ENCODE measurements at places on chromosomes 5 and 9. TPM values are rescaled to one million over a fixed set of nuclear protein-coding genes. Genes with fewer than 3 reads are reported as not detected.
A peak's percentile ranks its signal among the peaks of the same experiment; 100 is the strongest.

Gene KIF2A
- 48.5 TPM for total RNA-seq

Gene DBH
- not detected for total RNA-seq

- DNase-seq = no peak
These were observed 272.0 kb downstream of the MAN2A1 start for GRCh38 chr5:109961751-109962150.

- no peak for DNase-seq
These were observed 323.8 kb upstream of the ARRDC3 start for GRCh38 chr5:91706785-91707520.

DNA sequence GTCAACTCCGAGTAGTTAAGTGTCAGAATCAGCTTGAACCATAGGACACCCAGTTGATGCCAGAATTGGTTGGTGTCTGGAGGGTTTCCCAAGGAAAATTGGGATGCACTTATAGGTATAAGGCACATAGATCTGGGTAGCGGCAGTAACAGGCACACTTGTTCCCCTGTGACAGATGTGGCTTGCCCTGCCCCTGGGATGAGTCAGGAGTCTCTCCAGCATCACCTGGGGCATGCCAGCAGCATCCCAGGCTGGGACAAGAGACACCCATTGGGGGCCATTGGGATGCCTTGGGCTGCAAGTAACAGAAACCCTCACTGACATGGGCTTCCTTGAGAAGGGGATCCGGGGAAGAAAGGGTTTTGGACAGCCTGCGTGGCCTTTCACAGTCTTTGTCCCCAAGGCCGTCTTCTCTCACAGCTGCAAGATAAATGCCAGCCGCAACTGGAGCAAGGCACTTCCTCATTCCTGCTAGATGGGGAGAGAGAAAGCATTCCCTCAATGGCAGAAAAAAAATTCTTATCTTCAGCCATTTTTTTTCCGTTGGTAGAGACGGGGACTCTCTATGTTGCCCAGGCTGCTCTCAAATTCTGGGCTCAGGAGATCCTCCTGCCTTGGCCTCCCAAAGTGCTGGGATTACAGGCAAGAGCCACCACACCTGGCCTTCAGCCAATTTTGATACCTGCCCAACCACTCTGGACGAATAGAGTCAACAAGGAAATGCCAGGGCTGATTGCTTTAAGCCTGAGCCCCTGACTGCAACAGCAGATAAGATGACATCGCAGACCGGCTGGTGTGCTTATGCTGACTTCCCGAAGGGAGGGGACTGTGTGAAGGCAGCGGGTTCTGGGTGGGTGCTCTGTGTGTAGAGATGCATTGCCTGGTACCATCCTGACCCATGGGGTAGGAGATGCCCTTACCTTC is 13.3 kb upstream of the RNF130 start:
- no peak for DNase-seq

DNA sequence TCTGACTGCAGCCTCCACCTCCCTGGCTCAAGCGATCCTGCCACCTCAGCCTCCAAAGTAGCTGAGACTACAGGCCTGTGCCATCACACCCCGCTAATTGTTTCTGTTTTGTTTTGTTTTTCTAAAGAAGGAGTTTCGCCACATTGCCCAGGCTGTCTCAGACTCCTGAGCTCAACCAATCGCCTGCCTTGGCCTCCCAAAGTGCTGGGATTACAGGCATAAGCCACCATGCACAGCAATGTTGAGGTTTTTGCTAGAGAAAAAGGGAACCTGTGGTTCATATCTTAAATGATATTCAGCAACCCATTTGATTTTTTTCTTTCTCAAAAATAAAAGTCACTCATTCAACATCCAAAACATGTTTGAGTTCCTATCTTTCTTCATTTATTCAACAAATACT is 20.4 kb upstream of the DELE1 start:
- DNase-seq = no peak

DNA sequence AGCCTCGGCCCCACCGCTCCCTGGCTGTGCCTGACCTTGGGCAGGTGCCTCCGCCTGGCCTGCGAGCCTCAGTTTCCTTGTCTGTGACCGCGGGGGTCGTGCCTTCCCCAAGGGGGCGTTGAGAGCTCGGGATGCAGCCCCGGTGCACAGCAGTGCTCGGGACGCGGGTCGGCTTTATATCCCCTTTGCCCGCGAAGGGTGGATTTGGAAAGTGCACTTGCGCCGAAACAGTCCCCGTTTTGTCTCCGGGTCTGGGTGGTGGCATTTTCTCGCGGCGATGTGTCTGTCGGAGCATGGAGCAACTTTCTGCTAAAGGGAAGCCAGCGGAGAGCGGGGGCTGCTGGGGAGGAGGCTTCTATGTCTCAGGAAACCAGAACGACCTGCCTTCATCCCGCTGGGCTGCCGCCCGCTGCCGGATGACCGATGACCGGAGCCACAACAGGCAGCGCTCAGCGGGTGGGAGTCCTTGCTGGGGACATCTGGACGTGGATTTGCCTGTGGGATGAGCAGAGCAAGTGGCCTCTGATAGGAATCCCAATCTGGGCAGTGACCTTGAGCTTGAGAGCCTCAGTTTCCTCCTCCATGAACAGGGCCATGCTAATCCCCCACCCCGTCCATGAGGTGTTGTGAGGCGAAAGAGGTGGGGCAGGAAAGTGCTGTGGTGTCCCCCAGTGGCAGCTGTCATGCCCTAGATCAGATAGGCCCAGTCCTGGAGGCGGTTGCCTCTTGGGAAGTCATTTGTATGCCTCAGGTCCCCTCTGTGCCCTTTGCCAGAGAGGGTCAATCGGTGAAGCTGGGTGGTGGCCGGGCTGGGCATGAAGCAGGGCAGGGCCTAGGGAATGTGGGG is 651 bp downstream of the HRH2 start:
- DNase-seq = peak; percentile 32

Gene C9orf57
- total RNA-seq = not detected

- peak; percentile 9 for DNase-seq
These were observed 10.9 kb upstream of the PCDHB1 start for GRCh38 chr5:141040093-141040770.

DNA sequence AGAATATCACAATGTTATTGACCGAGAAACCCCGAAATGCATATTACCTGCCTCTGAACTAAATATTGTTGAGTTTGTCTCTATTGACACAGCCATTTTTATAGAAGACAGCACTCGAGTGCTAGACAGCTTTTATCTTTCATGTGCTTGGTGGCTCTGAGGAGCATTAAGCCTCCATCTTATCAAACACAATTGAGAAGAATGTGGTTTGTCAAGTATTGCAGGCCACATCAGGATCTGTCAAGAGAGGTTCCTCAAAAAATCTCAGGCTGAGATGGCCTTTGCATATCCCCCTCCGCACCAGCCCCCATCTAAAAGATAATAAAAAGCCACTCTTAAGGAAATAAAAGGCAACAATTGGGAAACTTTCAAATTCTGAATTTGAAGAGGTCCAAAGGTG is 284.8 kb downstream of the DENND1A start:
- no peak for DNase-seq

Data from RPMI7951 (cell line).